Fibroblast of upper back skin (primary cell): ENCODE measurements at places on chromosomes 5 and 9.

DNA sequence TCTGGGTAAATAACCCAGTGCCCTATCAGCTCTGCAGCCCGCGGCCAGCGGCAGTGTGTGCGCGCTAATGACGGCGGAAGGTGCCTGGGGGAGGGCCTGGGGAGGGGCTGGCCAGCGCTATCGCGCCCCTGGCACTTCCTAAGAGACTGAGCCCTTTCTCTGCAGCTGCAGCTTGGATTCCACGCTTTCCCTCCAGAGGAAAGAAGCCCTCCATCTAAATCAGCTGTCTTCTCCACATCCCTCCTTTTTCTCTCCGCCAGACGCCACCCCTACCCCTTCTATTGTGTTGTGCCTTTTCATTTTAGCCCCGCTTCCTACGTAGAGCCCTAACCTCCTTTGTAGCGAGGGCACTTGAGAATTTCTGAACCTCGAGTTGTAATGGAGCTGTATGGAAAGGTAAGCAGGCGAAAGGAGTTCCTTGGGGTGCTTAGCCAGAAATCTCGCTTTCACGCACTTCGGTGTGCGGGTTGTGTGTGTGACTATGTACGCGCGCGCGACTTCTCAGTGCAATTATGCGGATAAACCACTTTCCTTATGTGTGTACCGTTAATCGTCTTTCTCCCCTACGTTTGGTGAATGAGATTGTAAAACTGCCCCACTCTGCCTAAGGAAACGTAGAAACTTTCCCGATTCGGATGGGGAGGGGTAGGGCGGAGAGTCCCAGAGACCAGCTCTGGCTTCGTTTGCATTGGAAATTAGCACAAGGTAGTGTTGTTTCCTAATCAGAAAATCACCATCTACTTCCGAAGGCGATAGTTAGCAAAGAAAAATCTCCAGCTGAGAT is 664 bp upstream of the RAB3C start:
- no peak for DNase-seq

DNA sequence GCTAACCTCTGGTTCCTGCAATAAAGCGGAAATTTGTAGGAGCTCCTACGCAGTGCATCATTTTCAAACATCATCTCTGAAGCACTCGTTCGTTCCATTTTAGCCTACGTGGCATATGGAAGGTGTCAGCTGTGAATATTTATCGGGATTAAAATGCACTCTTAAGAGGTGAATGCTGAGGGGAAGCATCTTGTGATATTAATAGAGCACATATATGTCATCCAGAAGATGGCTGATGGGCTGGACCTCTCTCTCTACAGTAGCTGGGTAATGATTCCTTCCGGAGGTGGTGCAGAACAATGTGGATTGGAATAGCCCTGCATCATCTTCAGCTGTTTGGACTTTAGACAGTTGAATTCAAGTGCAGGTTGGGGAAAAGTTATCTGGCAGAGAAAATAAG is 478.7 kb downstream of the DMAC1 start:
- no peak for DNase-seq

- no peak for DNase-seq
Observed at GRCh38 chr5:5881294-5881693, 458.8 kb downstream of the ICE1 start.

- peak; percentile 98 for DNase-seq
Observed at GRCh38 chr5:134503088-134503936, 22.2 kb upstream of the JADE2 start.

- no peak for DNase-seq
Observed at GRCh38 chr9:98869078-98869745, 61.7 kb downstream of the GALNT12 start.

DNA sequence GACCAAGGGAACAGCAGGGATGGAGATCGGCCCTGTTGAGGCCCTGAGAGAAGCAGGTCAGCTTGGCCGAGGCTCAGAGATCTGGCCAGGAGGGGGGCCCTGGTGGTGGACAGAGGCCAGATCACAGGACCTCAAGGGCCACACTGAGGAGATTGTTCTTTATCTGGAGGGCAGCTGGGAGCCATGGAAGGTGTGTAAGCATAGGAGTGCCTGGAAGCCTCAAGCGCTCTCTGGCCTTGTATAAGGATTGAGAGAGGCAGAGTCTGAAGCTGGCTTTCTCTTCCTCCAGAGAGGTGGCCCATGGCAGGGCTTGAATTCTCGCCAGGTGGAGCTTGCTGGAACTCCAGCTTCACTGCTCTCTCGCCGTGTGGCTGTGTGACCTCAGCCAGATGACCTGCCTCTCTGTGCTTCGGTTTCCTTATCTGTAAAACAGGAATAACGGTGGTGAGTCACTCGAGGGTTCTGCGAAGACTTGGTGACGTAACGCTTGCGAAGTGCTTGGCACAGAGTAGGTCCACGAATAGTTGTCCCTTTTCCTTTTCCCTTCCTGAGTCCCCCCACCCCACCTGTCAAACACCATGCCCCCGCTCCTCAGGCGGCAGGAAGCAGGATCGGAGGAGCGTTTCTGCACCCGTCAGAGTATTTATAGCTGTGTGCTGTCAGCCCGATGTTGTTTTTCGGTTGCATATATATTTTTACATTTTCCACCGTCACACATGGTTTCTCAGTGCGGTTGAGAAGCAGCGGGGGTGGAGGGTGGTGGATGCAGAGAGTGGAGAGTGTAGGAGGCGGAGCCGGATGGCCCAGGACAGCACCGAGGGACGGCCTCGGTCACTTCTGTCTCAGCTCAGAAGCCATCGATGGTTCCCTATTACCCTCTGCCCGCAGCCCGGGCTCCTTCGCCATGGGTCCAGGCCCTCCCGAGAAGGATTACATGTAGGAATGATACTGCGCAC is 17.0 kb upstream of the CRB2 start:
- no peak for DNase-seq

- no peak for DNase-seq
Observed at GRCh38 chr9:137058521-137059234, 4.8 kb upstream of the ENTPD2 start.

- DNase-seq = peak; percentile 25
Observed at GRCh38 chr5:57172466-57173318, 1.2 kb upstream of the GPBP1 start.

DNA sequence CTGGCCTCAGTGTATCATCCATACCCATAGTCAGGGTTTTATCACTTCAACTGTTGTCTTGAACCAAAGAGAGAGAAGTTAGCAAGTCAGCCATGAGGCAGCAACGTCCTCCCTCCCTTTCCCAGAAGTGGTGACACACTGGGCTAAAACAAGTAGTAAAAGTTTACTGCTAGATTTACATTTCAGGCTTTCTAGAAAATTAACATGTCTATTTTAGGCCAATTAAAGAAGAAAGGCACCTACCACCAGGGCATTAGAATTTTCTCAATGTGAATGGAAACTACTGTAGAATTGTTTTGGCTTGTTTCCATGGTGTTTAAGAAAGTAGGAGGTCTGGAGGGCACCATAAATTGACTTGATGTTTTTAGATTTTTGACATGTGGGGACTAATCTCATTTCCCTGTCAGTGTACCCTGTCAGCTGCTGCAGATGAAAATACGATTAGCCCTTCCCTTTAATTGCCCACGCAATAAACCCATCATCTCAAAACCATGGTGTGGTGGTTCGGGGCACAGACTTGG is 121.8 kb upstream of the ELL2 start:
- DNase-seq = no peak

DNA sequence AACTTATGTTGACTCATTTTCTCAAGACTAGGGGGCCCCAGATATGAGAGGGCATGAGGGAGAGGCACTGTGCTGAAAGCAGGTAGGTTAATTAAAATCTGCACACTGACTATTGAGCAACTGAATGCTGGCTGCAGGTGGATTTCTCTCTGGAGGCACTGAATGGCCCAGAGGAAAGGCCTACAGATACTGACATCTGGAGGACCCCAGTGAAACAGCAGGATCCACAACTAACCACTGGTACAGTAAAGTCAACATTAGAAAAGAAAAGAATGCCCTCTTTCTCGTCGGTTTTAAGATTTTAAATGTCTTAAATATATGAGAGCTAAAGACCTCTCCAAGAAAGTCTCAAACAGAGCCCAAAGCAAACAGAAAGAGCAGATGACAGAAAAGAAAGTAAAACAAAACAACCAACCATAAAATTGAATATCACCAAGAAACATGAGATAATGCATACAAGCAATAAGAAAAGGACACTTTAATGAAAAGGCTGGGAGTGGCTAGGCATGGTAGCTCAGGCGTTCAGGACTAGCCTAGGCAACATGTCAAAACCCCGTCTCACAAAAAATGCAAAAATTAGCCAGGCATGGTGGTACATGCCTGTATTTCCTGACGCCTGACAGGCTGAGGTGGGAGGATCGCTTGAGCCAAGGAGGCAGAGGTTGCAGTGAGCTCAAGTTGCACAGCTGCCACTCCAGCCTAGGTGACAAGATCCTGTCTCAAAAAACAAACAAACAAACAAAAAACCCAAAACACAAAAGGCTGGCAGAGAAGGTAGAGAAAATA is 43.3 kb downstream of the PUM3 start:
- no peak for DNase-seq

DNA sequence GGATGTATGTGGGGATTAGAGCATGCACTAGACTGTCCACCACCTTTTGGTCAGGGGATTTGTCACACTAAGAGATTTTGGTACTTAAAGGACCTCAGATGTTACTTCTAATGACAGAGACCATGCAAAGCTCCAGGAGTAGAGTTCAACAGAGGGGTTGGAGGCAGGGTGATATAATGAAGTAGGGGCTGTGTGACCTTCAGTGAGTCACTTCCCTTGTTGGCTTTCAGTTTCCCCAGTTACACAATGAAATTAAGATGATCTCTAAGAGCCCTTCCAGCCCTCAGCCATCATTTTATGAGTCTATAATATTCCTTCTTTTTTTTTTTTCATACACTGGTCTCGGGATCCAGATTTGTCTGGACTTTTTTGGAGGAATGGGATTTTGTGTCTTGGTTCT is 26.8 kb downstream of the GLRA1 start:
- DNase-seq = no peak

DNA sequence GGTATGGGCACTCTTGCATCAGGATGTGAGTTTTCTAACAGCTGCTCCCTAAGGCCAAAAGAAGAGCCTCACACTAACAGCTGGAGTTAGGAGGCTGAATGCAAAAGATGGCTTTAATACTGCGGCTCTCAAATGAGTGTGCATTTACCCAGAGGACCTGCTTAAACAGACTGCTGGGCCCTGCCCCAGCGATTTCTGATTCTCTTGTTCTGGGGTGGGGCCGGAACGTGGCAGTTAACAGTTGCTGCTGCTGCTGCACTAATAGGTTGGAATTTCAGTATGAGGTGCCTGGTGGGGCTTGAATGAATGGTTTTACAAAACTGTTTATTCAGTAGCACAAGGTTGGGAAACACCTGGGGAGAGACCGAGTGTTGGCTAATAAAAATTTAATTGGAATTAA is 26.1 kb downstream of the HMGCR start:
- DNase-seq = no peak

GRCh38 chr5:118249386-118249785 is 739.0 kb downstream of the DTWD2 start:
- no peak for DNase-seq

- no peak for DNase-seq
Observed at GRCh38 chr5:6568383-6568782, 64.5 kb downstream of the NSUN2 start.

DNA sequence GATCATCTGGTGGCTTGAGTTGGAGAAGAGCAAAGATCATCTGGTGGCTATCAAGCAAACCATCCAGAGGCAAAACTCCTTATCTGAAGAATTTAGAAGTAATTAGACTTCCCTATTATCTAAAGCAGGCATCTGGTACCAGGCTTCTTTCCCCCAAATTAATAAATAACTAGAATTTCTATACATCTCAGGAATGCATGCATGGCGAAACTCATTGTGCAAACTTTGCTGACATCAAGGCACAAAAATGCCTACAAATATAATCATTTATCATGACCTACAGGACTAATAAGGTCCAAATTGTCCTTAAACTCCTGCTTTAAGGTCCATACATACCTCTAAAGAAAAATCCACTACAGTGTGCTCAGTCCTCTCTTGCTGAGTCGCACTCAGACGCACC is 6.0 kb downstream of the OR13D1 start:
- no peak for DNase-seq

DNA sequence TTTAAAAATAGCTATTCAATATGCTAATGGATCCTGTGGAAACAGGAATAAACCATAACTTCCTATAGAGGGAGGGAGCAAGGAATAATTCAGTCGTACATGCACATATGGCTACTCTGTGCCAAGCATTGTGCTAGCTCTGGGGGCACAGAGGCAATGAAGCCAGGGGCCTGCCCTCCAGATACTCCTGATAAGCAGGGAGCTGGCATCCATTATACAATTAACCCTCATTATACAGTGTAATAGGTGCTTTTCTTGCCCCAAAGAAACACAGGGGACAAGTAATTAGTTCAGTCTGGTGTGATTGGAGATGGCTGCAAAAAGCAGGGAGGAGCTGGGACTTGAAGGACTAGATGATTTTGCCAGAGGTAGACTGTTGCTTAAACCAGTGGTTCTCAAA is 200.4 kb downstream of the SREK1 start:
- no peak for DNase-seq

GRCh38 chr9:133496861-133497842 is 18.3 kb upstream of the SLC2A6 start:
- DNase-seq = no peak
